ENCODE measurements at places on chromosomes 2 and 18.

DNA sequence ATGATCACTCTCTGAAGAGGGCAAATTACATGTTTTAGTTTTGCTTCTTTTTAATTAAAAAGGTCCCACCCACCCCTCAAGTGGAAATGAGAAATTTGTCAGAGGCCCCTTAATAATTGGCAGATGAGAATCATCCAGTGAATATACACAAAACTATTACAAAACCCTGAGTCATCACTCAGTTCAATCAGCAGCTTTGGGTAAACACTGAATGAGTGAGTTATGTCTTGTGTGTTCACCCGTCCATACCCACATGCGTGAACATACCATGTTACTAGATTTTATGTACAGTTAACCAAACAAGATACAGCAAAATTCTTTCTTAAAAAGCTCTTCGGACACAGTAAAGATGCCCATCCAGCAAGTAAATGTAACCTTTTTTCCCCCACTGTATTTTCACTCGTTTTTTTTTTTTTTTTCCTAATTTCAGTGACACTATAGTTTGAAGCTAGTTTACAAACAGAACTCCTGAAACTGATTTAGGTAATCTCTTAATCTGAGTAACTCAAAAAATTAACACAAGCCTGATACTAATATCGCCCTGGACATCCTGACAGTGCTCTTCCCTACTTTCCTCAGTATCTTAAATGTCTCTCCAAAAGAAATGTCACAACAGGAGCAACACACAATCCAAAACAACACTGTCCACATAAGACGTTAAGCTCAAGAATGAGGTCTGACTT is 1.4 kb downstream of the PSME4 start:
- no peak for DNase-seq

GRCh38 chr2:19979932-19980331 is 10.0 kb downstream of the WDR35 start:
- DNase-seq = no peak

GRCh38 chr2:195925120-195925519 is 143.5 kb downstream of the DNAH7 start:
- no peak for DNase-seq

- DNase-seq = peak; percentile 68
Observed at GRCh38 chr2:110853516-110853915, 121.1 kb downstream of the ACOXL start.

DNA sequence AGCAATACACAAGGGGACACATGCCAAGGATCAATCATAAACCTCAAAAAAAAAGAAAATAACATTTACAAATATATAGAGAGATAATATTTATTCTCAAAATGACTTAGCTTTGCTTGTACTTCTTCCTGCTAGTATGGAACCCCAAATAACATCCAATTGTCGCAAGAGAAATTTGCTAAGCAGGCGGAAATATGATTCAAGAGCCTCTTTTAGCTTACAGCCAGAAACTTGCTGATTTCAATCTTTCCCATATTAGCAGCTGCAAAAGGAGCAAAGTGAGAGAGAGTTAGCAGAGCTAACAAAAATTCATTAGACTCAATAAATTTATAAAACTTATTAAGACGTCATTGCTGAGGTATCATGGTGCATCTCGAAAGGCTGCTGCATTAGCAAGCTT is 294.9 kb downstream of the FSIP2 start:
- DNase-seq = no peak
